Parietal lobe (tissue), 2 donors: ENCODE measurements at places on chromosomes 11 and 22. TPM values are rescaled to one million over a fixed set of nuclear protein-coding genes. Genes with fewer than 3 reads are reported as not detected.

The SMC1B gene
- not detected for total RNA-seq

The EXPH5 gene
- 0.94 TPM for total RNA-seq

The KRTAP5-9 gene
- not detected for total RNA-seq

The APOBEC3G gene
- 1.6 TPM for total RNA-seq

The CHRM4 gene
- 3.1 TPM for total RNA-seq

The MS4A1 gene
- not detected for total RNA-seq

The FOLR2 gene
- total RNA-seq = 4.1 TPM

The OR51B4 gene
- total RNA-seq = 0.94 TPM

The PIK3C2A gene
- 60.1 TPM for total RNA-seq

The RAG1 gene
- total RNA-seq = 0.31 TPM

The SYCE3 gene
- total RNA-seq = not detected

The SAA4 gene
- total RNA-seq = not detected

The OAF gene
- total RNA-seq = 1.9 TPM

The APOA5 gene
- total RNA-seq = not detected

The MAJIN gene
- not detected for total RNA-seq

The AGBL2 gene
- 0.63 TPM for total RNA-seq

The B3GAT1 gene
- total RNA-seq = 75.4 TPM

The OR52H1 gene
- total RNA-seq = 3.8 TPM

The BDNF gene
- total RNA-seq = 2.8 TPM

The SYT13 gene
- total RNA-seq = 153 TPM

The OR4C3 gene
- total RNA-seq = not detected

The FJX1 gene
- 69.2 TPM for total RNA-seq

The H19 gene
- 2.8 TPM for total RNA-seq

The KREMEN1 gene
- total RNA-seq = 11.0 TPM

The SRPRA gene
- 20.7 TPM for total RNA-seq

The CLTCL1 gene
- 18.2 TPM for total RNA-seq

The P4HA3 gene
- not detected for total RNA-seq

The ENTHD1 gene
- not detected for total RNA-seq

The OR4X2 gene
- not detected for total RNA-seq

The MIOX gene
- not detected for total RNA-seq

The CRYBA4 gene
- total RNA-seq = not detected

The TECTA gene
- total RNA-seq = 8.1 TPM
